Kidney epithelial cell (primary cell): ENCODE measurements at places on chromosomes 7 and 10.

GRCh38 chr10:61385231-61386001 is 67.8 kb downstream of the TMEM26 start:
- DNase-seq: no peak

DNA sequence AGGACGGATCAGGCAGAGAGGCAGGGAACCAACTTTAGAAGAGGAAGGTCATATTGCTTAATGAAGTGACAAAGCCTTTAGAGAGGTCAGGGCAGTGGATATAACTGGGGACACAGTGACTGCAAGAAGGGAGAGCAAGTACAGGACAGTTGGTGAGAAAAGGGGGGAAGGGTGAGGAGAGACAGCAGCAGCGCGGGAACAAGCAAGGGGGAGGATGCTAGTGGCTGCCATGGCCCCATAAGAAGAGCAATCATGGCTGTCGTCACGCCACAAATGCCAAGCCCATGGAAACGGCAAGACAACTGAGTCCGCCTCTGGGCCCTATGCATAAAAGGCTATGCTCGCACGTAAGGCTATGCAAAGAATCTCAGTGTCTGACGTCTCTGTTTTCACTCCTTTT is 9.1 kb downstream of the ZNF3 start:
- no peak for DNase-seq

DNA sequence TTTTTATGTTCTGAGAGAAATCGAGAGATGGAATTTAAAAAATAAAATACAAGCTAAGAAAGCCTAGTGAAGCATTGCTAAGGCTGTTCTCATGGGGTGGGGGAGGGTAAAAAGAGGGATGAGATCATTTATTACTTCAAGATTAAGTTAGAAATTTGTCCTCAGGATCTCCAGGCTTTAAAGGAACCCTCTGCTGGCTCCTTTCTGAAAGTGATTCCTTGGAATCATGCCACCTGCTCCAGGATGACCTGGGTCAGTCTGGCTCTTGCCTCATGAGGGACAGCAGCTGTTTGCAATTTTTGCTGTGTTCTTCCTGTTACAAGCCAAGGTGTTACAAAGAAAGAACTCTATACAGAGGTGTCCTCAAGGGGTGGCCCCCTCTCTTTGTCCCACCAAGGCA is 69.8 kb downstream of the CDK1 start:
- no peak for DNase-seq

- DNase-seq: no peak
Observed at GRCh38 chr7:69773535-69774225, 175.4 kb downstream of the AUTS2 start.

- DNase-seq: no peak
Observed at GRCh38 chr10:59180689-59181270, 4.3 kb downstream of the PHYHIPL start.

DNA sequence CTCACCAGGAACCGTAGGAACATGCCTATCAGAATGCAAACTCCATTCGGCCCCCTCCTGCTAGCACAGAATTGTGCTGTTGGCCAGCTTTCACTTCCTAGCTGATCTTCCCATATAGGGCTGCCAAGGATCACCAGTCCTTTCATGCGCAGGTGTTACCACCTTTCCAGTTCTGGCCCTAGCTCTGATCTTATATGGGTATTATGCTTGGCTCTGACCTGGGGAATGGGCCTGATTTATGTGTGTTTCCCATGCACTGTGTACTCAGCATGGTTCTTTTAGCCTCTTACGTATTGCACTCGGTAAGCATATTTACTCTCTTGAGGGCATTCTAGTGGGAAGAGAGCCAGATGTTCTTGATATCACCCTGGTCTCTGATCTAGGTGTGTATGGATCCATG is 11.1 kb downstream of the SLC35G1 start:
- DNase-seq: no peak

- DNase-seq: no peak
Observed at GRCh38 chr7:47759056-47759706, 177.3 kb upstream of the TNS3 start.

- no peak for DNase-seq
Observed at GRCh38 chr10:65571011-65571570, 1354.7 kb upstream of the LRRTM3 start.

- no peak for DNase-seq
Observed at GRCh38 chr7:45192621-45193041, 35.0 kb downstream of the RAMP3 start.

GRCh38 chr7:98051118-98051744 is 55.4 kb upstream of the LMTK2 start:
- DNase-seq: no peak

DNA sequence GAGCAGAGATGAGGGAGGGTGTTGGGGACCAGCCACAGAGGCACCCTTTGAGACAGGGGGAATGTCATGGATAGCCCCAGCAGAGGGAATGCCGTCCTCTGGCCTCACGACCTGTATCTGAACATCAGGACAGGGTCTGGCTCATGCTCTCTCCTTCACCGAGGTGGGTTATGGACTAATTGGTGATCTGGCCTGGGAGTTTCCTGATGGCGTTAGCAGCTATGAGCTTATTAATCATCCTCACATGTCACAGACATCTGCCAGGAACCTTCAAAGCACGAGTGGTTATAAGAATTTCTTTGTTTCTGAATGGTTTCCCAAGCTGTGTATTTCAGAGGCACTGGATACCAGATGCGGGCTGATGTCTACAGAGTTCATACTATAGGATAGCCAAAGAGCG is 6.9 kb downstream of the CPA4 start:
- DNase-seq: no peak
